PC-3 (cell line): ENCODE measurements at places on chromosomes 16 and 17. TPM values are rescaled to one million over a fixed set of nuclear protein-coding genes. Genes with fewer than 3 reads are reported as not detected.
A peak's percentile ranks its signal among the peaks of the same experiment; 100 is the strongest.

The CA5A gene
- not detected in 2 replicates for total RNA-seq

The KRT28 gene
- total RNA-seq: not detected in 2 replicates

The HOXB9 gene
- 7.0 and 8.3 TPM in 2 replicates for total RNA-seq

The SLFN12L gene
- total RNA-seq: not detected in 2 replicates

GRCh38 chr17:76880971-76881370 lies 12.8 kb downstream of the MGAT5B start:
- DNase-seq: no peak

- DNase-seq: no peak
These were observed 40.0 kb downstream of the SOCS1 start for GRCh38 chr16:11215935-11216556.

DNA sequence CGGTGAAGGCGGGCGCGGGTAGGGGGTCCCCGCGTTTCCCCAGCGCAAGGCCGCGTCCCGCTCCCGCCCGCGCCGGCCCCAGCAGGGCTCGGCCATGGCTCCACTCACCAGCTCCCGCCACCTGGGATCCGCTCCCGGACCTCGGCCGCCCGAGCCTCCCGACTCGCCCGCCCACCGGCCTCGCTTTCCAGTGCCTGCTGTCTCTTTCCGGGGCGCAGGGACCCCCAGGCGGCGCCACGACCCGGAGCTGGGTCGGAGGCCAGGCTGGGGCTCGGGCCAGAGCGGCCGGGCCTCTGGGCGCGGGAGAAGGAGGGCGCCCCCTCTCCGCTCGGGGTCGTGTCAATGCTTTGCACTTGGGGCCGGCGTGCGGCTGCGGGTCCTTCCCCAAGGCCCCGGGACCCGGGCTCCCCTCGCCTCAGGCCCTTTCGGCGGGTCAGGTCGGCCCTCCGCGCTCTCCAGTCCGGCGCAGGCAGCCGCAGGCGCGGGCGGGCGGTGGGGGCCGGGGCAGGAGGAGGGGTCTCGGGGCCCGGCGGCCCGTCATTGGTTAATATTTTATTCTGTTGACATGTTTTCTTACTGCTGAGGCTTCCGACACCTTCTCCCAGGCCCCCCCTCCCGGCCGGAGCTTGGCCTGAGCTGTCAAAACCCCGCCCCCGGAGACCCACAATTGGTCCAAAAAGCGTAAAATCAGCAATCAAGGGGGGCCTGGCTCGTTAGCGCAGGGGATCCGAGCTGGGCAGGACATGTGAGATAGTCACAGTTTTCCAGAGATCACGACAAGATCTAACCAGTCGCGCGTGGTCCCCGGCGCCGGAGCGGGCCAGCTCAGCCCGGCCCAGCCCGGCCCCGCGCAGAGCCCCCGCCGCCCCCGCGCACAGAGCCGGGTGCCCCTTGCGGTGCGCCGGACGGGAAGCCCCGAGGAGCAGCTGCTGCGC lies at the start of gene TBX2:
TBX2 (plus strand) TSS at position 713 of the 935 bp plus-strand sequence. CDS start 334 bp downstream, outside the sequence.
- peak; percentile 85 for DNase-seq

DNA sequence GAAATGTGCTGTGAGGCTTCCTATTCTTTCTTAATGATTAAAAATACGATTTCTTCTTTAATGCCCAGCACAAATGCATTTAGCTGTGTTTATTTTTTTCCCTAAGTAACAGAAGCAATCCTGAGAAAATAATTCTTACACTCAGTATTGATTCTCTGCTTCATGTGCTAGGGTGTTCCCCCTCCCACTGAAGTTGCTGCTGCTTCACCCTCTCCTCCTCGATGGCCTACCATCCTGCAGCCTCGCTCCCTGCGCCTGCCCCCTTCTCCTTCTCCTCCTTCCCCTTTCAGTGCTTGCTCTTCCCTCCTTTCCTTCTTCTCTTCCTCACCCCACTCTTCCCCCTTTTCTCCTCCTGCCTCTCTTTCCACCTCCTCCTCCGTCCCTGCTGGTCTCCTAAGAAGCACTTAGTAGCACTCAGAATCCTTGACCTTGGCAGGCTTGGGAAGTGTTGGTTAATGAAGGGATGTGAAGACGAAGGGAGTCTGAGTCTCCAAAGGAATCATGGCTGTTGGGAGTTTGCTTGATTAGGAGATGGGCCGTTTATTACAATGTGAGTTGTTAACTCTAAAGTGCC lies 119.7 kb downstream of the RPTOR start:
- no peak for DNase-seq

DNA sequence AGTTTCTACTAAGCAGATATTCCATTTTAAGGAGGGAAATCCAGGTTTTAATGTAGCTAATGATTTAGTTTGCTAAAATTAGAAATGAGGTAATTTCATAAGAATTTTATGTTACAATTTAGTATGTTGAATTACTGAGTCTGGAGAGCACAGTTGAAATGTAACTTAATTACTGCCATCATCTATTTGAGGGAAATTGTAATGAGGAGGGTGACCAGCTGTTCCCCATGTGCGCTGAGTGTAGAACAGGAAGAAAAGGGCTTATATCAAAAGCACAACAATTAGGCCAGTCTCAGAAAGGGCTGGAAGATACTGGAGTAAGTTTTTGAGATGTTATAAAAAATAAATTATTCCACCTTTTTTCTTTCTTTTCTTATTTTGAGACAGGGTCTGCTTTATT lies 735.1 kb upstream of the GOT2 start:
- no peak for DNase-seq

DNA sequence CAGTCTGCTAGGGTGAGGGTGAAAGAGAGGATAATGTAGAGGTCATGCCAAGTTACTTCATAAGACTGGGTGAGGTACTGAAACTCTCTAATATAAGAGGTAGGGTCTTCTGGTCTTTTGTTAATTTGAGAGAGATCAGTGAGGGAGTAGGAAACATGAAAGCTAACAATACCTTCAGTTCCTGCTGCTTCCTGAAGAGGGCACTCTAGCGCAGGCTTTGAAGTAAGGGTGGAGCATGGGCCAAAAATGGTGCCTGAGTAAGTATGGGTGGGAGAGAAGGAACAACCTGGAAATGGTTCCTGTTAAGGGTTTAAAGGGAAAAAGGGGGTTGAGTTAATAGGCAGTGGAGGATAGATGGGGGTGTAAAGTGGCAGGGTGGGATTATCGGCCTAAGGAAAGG lies 2449.5 kb downstream of the TP53TG3F start:
- no peak for DNase-seq

- no peak for DNase-seq
These were observed 238.0 kb upstream of the AXIN2 start for GRCh38 chr17:65799454-65799853.

GRCh38 chr17:44044071-44044470 lies 22.4 kb downstream of the LSM12 start:
- DNase-seq: peak; percentile 62

DNA sequence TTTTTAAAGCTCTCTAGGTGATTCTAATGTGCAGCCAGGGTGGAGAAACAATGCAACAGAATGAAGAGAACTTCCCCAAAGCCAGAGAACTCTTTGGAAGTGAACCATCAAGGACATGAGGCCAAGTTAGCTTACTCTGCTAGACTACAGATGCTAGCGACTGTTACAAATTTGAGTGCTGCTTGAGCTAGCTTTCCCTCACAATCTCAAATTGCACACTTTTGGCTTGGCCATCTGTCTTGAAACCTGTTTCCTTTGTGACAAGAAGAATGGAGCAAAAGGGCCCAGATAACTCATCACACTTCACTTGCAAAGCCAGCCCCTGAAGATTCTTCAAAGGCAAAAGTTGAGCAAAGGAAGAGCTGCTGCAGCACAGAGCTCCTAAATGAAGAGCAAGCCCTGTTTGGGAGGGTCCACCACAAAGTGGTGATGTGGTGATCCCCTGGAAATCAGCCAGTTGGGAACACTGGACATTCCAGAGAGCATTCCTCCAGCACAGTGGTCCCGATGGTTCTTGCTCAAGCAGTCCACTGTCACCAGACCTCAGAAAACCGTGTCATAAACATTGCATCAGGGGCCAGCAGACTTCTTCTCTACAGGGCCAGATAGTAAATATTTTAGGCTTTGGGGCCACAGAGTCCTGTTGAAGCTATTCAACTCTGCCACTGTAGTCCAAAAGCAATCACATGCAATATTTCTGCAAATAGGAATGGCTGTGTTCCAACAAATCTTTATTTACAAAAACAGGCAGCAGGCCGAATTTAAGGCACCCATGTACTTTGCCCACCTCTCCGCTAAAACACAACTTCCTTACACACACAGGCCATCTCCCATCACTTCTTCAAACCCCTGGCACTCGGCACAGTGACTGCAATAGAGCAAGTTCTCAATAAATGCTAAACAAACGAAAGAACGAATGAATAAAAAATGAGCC lies 21.2 kb downstream of the SLC39A11 start:
- DNase-seq: no peak

- no peak for DNase-seq
These were observed 267.4 kb upstream of the PSMD7 start for GRCh38 chr16:74029115-74029792.

- no peak for DNase-seq
These were observed 131.0 kb downstream of the PRKCB start for GRCh38 chr16:23966597-23967394.

DNA sequence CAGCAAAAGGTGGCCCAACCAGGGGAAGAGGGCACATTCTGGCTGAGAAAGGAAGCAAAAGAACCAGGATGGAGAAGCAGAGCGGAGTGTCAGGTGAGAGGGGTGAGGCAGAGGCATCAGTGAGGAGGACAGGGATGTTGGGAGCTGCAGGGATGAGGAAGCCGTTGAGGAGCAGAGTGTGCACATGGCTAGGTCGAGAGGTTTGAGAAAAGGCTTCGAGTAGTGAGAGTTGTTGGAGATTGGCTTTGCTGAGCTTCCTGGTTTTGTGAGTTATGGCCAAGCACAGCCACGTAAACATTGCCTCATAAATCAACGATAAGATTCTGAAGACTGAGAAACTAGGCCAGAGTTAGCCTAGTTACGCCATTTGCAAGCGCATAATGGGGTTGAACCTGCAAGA lies 26.9 kb downstream of the DNAH2 start:
- no peak for DNase-seq

- DNase-seq: no peak
These were observed 252.4 kb downstream of the NTN1 start for GRCh38 chr17:9273428-9274391.
